ENCODE measurements at places on chromosomes 4 and X.

DNA sequence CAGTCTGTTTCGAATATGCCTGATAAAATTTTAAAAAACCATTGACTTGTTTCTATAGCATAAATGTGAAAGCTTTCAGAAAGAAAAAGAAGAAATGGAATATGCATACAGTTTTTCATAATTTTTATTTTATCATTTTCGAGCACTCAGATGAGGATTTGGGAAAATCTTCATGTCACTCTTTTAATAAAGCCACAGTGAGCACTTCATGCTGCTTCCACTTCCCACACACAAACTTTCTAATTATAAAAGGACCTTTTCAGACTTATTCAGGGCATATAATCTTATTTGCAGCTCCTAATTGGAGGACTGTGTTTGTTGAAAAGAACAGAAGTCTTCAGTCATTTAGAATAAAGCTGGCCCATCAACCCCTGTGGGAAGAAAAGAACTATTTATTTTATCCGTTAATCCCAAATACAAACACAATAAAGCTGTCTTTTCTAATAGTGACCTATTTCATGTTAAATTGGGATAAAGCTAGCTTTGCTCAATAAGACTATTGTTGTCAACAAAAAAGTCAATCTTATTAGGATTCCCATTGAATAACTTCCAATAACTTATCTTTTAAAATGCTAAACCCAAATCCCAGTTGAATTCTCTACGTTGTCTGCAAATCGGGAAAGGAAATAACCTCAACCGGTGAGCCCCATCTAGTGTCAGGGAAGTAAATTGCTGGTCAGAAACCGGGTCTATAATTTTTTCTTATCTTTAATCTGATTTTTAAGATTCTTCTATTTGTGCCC lies 211.5 kb downstream of the PDGFRA start:
- DNase-seq, result no peak

- no peak for DNase-seq
These were observed 261.5 kb downstream of the IL1RAPL1 start for GRCh38 chrX:28848707-28849106.

DNA sequence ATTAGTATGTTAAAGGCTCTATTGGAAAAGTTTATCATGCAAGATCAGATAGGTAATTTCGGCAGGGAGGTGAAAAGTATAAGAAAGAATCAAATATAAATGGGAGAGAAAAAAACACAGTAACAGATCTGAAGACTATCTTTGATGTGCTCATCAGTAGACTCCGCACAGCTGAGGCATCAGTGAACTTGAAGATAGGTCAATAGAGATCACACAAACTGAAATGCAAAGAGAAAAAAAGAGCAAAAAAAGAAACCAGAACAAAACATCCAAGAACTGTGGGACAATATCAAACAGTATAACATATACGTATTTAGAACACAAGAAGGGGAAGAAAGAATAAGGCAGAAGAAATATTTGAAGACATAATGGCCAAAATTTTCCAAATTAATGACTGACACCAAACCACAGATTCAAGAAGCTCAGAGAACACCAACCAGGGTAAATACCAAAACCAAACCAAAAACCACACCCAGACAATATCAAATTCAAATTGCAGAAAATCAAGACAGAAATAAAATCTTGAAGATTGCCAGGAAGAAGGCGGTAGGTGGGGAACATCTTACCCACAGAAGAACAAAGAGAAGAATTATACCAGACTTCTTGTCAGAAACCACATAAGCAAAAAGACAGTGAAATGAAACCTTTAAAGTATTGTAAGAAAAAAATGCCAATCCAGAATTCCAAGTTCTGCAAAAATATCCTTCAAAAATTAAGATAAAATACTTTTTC lies 29.1 kb downstream of the PFKFB1 start:
- no peak for DNase-seq

- no peak for DNase-seq
These were observed 125.4 kb downstream of the AMMECR1 start for GRCh38 chrX:110192516-110192915.

DNA sequence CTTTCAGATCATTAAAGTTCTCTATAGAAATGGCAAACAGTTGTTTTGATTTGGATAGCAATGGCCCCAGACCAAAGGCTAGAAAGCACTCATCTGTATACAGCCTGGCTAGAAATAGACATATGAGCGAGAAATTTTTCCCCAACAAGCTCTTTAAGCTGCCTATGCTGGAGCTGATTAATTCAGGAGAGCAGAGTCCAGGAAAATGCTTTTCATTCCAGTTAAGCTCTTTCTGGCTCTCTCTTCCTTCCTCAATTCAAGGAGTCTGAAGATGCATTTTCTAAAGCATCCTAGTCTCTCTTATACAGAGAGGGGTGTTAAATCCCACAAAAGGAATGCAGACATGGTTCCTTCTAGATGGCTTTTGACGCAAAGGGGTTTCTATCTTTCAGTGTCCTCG lies 141.7 kb upstream of the RAI2 start:
- no peak for DNase-seq

DNA sequence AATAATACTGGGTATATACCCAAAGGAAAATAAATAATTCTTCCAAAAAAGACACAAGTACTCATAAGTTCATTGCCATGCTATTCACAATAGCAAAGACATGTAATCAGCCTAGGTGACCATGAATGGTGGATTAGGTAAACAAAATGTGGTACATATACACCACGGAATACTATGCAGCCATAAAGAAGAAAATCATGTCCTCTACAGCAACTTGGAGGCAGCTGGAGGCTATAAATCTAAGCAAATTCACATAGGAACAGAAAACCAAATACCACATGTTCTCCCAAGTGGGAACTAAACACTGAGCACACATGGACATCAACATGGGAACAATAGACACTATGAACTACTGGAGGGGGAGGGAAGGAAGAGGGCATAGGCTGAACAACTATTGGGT lies 146.2 kb downstream of the ATRX start:
- DNase-seq, result no peak

GRCh38 chr4:117893207-117893606 lies 141.1 kb upstream of the NDST3 start:
- DNase-seq, result no peak

Measured in GM12864 (cell line).